NCI-H510A treated with DMSO at 0.1 percent for 48 hours (cell line): ENCODE measurements at places on chromosomes 11 and 22.

GRCh38 chr11:95690100-95690499 lies 99.5 kb downstream of the FAM76B start:
- DNase-seq: no peak

GRCh38 chr11:47589977-47590861 lies 3.7 kb downstream of the FAM180B start:
- no peak for DNase-seq

DNA sequence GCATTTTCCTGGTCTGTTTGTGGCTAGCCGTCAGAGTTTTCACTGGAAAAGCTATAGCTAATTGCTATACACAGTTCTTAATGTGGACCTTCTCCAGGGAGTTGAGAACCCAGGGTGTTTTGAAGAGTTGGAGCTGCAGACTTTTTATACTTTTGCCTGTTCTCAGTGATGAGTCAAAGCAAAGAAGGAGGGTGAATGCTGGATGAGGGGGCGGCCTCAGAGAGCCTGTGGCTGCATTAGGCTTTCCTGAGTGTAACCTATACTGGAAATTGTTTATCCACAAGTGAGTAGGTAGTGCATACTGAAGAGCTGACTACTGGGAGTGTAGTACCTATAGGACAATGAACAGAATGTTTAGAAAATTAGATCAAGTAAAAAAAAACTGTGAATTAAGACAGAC lies 79.7 kb upstream of the HORMAD2 start:
- DNase-seq: no peak

DNA sequence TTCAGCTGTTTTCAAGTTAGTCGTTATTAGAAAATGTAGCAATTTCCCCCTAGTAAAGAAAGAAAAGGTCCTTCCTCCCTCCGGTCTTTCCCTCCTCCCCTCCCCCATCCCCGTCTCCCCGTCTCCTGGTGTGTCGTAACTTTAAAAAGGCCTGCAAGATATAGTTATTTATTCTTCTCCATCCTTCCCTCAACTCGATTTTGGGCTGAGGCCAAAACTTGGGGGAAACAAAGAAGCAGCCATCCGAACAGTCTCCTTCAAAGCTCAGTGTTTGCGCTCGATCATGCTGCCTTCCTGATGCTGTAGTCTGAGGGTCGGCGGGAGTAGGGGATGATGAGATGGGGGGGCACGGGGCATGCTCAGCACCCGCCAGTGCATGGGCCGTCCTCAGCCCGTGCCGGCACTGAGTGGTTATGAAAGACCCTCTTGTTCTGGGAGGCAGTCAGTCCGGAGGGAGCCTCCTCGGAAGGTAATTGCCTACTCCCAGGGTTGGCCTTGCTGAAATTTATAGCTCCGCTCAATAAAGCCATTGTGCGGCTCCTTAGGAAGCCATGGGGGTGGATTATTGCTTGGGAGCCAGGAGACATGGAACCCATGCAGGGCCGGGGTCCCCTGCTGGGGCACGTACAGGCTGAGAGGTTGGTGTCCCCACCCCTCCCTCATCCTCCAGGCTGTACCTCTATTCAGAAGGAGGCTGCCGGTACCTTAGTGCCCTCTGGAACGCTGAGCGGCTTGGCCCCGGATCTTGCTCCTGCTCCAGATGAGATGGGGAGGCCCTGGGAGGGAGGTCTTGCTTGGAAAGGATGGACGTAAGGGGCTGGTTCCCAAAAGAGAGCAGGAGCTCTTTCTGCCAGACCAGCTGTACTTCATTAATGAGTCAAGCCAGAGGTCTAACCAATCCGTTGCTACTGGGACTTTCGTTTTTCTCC lies 212.7 kb upstream of the CADM1 start:
- DNase-seq: no peak

DNA sequence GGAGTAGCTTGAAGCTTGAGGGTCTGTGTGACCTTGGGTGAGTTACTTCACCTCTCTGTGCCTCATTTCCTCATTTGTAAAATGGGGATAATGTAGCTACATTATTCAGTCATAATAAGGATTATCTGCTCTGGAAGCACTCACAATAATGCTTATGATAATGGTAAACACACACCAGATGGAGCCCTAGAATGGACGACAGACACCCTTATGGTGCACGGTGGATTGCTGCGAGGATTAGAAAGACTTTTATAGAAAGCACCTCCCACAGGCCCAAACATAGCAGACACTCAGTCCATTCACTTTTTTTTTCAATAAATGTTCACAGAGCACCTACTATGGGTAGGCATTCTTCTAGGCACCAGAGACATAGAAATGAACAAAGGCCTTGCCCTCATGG lies 53.8 kb downstream of the LARGE1 start:
- DNase-seq: no peak

DNA sequence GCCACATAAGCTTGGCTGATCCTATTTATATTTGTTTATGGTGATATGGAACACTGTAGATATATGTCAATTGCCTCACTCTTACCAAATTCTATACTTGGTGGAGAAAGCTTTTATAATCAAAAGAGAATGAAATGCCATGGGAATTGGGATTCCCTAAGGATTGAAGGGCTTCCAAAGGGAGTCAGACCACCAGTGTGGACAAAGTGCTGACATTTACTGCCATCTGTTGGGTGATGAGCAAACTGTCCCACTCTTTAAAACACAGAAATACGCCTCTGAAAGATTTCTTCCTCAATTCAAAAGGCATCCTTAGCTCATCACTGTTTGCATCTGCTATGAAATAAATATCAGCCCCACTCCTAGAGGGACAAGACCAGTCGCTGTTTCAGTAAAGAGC lies 7.1 kb downstream of the SLC1A2 start:
- DNase-seq: no peak
